ENCODE measurements at places on chromosomes 3 and 15. TPM values are rescaled to one million over a fixed set of nuclear protein-coding genes. Genes with fewer than 3 reads are reported as not detected.

Gene CPNE9
- not detected for total RNA-seq

Gene ZBBX
- total RNA-seq: not detected

Gene LRRC31
- total RNA-seq: not detected

Gene PLSCR2
- total RNA-seq: not detected

Gene CHRM5
- total RNA-seq: not detected

Gene UBAP1L
- 12.6 TPM for total RNA-seq

Gene KPNA1
- 33.8 TPM for total RNA-seq
